Stimulated activated CD4-positive, alpha-beta T cell treated with anti-CD3 and anti-CD28 coated beads, Interleukin-1b, Interleukin-23, amount 100 ng/mL, for 4 hours (primary cell): ENCODE measurements at places on chromosomes 11 and 22.

GRCh38 chr11:1934335-1935155, 12.6 kb upstream of the MRPL23 start:
- no peak for DNase-seq

GRCh38 chr11:68341557-68342458, 29.4 kb downstream of the LRP5 start:
- no peak for DNase-seq

GRCh38 chr11:21659961-21660360, 532.9 kb upstream of the ANO5 start:
- no peak for DNase-seq

DNA sequence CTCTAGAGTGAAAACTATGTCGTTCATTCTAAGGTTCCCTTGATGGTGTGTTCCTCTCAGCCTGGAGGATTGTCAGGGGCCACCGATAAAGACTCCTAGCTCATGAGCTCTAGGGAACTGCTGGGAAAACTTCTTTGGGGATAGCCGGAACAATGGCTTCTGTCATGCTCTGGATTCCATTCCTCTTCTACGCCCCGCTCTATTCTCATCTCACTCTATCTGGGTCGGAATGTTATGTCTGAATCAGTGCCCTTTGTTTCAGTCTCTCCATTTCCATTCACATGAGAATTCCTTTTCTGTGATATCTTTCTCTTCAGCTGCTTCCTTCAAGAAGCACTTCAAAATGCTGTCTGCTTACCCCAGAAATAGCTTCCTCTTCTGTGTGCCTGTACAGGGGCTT, 16.9 kb upstream of the SLCO2B1 start:
- DNase-seq: no peak

- DNase-seq: no peak
These were observed 101.7 kb upstream of the CSNK2A3 start for GRCh38 chr11:11454671-11455223.

DNA sequence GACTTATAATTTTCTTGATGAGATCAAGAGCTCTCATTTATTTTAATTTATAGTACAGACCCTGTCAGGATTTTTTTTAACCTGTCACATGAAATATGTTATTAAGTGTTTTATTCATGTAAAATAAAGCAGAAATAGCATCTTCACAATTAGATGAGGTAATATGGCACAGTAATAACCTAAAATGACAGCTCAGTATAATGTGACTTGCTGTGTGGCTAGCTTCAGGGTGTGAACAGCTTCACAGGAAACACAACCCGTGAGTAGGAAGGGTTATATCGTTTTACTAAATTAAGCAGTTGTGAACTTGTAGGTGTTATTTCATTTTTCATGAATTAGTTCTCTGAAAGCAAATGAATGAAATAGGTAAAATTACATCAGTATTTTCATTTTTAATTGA, 366.9 kb upstream of the CHORDC1 start:
- DNase-seq: no peak

GRCh38 chr11:1167751-1168231, 10.0 kb downstream of the MUC5AC start:
- no peak for DNase-seq

DNA sequence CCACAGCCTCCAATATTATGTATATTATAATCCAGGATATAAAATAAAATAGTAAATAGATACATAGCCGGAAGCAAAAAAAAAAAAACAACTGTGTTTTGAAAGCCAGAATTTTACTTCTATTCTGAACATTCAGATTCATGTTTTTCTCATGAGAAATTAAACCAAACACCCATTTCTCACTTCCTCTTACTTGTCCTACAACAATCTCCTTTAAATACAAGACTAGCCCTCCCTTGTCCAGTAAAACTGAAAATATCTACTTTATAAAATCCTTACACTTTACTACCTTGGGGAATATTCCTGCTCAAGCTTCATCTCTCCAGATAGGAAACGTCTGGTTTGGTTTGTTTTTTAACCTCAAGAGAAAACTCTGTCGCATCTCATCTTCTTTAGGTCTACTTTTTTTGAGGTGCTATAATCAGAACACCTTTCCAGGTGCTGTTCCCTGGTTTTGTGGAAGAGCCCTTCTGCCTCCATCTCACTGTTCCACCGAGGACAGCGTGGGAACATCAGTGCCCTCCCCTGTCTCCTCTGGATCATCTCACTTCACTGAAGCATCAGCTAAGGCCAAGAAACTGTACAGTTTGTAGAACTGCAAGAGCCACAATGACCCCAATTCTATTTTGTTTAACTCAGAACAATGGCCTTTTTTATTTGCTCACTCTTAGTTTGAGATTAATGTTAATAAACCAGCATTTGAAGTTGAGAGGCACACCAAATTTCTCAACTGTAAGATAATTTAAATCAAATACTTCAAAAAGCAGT, 82.0 kb upstream of the ARHGAP32 start:
- DNase-seq: no peak

GRCh38 chr11:22640862-22641261, 15.2 kb upstream of the FANCF start:
- DNase-seq: no peak

GRCh38 chr22:43869799-43870198, 7.5 kb upstream of the SULT4A1 start:
- DNase-seq: no peak

DNA sequence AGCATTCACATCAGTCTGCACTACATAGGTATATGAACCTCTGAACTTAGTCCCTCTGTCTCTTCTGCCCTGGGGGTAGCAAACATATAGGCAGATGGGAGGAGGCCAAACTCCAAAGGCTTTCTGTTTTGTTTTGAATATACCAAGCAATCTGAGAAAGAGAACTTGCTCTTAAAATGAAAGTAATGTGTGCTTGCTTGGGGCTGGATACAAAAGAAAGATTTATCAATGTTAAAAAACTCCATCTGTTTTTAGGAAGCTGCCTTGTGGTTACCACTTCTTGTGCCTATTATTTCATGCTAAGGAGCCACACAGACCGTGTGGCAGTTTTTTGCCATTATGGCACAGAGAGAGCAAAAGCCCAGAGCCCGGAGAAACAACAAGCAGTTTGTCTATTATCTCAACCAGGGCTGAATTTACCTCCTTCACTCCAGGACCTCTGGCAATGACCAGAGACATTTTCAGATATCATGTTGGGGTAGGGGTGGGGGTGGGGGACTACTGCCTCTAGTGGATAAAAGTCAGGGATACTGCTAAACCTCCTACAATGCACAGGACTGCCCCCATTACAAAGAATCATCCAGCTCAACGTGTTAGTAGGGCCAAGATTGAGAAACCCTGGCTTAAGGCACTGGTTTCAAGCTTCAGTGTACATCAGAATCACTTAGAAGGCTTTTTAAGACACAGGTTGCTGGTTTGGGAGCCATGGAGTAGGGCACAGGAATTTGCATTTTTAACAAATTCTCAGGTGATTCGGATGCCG, 124.2 kb downstream of the APIP start:
- DNase-seq: no peak

DNA sequence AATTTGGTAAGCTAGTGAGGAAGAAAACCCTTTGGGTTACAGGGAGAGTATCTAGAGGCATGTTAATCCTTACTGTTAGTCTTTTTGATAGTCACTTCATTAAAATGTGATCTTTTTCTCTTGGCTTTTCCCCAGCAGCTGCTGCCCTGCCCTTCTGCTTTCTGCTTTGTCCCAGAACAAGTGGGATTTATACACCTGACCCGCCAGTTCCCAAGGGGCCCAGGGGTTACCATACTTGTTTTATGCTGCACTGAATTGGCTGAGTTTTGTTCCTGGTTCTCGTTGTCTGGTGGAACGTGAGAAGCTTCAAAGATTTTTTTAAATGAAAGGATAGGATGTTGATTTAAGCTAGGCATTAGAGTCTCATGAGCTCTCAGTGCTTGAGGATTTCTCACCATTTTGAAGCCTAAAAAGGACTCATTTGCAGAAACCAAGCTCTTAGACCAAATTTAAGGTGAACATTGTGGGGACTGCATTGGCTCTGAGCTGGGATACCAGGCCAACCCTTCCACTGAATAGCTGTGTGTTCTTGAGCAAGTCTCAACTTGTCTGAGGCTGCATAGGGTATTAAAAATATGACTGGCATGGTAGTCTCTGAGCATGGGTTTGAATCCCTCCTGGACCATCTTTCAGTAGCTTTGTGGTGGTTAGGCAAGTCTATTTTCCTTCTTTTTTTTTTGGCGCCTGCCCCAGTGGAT, 6.6 kb downstream of the LIMK2 start:
- DNase-seq: no peak

DNA sequence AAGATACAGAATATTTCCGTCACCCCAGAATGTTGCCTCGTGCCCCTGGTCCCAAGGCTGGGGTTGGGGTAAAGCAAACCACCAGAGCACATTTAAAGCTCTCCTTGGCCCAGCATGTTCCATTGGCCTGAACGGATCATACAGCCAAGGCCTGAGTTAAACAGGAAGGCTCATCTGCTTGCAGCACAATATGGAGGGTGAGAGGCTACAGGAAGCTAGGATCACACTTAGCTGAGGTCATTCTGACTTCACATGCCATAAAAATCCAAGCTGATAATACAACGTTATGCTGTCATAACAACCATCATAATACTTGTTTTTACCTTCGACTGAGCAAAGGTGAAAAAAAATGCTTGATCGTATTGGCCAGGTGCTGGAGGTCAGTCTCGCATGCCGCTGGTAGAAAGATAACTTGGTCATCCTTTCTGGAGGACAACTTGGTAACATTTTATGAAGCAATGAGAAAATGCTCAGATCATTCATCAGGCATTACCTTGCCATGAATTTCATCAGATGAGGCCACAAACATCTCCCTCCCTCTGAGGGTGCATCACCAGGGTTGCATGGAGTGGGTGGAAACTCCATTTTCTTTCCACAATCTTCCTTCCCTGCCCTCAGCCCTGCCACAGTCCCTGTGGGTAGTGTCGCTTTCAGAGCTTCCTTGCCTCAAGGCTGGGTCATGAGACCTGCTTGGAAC, 31.9 kb upstream of the RTL6 start:
- DNase-seq: no peak

DNA sequence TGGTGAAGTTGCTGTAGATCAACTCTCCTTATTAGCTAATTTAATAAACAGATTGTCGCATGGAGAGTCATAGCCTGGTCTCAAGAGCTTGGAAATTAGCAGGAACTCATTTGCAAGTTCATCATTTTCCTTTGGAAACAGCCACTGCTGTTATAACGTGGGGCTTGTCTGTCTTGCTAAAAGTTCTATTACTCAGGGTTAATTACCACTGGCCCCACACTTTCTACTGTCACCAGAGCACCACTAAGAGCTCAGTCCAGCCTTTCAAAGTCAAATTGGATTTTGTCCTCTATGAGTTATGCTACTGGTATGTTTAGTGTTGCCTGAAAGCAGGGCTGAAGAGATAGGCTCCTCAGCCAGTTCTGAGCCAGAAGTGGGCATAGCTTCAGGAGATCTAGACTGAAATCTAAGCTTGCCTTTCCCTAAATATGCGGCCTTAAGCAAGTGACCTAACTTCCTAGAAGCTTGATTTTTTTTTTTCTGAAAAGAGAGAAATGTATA, 292.2 kb downstream of the INSC start:
- no peak for DNase-seq

DNA sequence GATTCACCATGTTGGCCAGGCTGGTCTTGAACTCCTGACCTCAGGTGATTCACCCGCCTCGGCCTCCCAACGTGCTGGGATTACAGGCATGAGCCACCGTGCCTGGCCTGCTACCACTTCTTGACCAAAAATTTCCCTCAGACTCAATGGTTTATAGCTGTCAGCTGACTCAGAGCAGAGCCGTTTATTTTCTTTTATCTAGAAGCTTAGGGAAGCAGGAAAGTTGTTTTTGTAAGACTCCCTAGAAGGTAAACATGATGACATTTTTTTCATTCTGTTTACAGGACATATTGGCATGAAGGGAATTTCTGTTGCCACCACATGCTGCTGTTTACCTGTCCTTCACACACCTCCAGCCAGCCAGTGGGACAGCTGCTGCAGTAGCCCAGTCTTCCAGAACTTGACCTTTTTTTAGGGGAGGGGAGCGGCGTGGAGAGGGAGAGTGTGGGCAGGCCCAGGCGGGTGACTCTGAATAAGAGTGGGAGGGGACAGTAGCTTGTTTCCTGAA, 56.1 kb upstream of the PTPRJ start:
- no peak for DNase-seq
